Activated CD4-positive, CD25-positive, alpha-beta regulatory T cell treated with anti-CD3 and anti-CD28 coated beads, Interleukin-2, amount 50 U/mL, for 16 hours (primary cell): ENCODE measurements at places on chromosomes 7 and 10.
A peak's percentile ranks its signal among the peaks of the same experiment; 100 is the strongest.

GRCh38 chr7:16528520-16528919 lies 1.9 kb downstream of the LRRC72 start:
- DNase-seq = no peak

DNA sequence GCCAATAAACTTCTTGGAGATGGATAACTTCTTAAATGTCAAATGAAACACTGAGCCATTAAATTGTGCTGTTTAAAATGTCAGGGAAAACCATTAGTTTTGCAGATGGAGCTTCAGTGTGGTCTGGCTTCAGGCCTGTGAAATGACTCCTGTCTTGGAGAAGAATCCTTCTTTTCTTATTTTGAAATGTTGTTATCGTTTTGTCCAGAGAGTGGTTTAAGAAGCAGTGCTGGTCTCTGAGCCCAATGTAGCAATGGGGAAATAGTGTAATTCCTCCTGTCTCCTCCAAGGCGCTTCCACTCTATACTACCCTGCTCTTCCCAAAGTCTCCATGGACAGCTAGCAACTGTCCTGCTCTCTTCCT lies 177.6 kb downstream of the REEP3 start:
- no peak for DNase-seq

DNA sequence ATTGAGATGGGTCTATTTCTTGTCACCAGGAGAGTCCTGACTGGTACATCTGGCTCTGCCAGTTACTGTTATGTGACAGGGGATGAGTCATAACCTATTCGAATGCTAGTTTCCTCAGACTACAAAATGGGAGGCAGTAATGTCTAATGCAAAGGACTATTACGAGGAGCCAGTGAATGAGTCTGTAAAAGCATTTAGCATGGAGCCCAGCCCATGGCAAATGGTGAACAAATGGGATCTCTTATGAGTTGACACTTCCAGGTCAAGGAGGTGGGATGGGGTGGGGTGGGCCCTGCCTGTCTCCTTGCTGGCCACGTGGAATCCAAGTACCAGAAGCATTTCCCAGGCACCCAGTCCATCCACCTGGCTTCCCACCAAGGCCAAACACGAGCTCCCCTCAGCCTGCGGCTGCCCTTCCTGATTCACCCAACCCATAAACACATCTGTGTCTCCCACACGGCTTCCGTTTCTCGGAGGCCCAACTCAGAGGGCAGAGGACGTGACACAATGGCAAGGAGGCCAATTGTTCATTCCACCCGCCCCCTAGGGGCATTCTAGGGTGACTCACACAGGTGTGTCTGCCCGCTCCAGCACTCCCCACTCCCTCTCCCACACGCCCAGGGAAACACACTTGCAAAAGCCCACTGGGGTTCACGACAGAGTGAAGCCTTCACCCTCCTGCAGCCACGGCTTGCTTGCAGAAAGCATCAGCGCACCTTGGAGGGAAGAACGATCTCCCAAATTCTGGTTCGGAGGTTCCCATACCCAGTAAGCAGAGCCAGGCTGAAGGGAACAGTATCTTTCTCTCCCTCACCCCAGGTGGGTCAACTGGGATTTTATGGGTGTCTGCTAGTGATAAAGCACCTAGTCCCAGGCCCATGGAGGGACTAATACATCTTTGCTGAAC lies 109.8 kb downstream of the SH3PXD2A start:
- peak; percentile 57 for DNase-seq

- DNase-seq = no peak
These were observed 51.4 kb upstream of the SLC35B4 start for GRCh38 chr7:134367956-134368749.

GRCh38 chr7:130157700-130158099 lies 47.5 kb downstream of the TMEM209 start:
- DNase-seq = no peak

DNA sequence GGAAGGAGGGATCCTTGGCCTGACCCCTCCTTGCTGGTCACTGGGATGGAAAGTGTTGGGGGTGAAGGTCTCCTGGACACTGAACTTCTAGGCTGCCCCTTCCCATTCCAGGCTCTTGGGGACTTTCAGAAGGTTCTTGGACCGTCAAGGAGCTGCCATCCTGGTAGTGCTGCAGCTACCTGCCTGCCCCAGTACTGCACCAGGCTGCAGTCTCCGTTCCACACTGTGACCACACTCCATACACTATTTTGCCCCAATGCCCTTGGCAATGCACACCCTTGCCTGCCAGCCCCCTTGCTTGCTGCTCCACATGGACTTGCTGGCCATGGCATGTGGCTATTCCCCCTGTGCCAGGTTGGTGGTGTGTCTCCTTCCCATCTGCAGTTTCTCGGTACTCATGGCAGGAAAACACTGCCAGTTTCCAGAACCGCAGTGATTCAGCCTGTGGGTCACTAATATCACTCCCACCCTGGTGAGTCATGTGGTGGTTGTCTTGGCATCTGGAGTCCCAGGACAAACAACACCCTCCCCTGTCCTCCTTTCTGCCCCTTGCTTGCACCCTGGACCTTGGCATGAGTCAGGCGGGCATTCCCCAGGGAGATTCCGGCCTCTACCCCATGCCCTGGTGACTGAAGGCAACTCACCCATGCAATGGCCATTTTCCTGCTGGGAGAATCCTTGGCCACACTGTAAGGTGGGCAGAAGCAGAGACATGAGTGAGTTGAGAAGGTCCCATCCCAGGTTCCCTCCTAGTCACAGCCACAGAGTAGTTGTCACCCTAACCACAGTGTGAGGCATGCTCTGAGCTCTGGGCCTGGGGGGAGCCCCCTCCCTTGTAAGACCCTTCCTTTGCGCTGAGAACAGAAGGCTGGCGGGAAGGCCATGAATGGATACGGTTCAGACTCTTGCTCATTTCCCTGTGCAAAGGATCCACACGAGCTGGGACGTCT lies 32.8 kb downstream of the GOLGA7B start:
- DNase-seq = no peak

- no peak for DNase-seq
These were observed 24.0 kb downstream of the SLC35G1 start for GRCh38 chr10:93917821-93918220.

GRCh38 chr10:124009231-124010015 lies 84.0 kb downstream of the CHST15 start:
- no peak for DNase-seq

DNA sequence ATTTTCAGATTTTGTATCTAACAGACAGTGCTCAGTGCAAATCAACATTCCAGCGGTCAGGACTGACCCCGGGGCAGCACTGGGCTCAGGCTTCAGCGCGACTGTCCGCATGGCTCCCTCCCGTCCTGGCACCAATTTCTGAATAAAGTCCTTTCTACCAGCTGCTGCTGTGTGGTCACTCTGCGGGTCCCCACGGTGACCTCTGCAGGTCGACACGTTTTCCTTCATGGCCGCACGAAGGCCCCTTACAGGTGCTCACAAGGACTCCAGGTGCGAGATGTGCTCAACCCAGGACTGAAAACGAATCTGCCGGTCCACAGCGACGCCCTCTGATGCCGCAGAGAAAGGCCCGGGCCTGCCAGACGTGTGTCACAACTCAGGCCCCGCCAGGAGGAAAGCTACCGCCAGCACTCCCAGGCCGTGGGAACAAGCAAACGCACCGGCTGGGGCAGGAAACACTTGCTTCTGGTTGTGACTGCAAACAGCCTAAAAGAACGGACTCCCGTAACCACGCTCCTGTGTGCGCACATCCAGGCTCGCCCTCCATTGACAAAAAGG lies 3.7 kb upstream of the UTF1 start:
- no peak for DNase-seq

GRCh38 chr10:63294781-63295180 lies 161.7 kb downstream of the NRBF2 start:
- DNase-seq = no peak

DNA sequence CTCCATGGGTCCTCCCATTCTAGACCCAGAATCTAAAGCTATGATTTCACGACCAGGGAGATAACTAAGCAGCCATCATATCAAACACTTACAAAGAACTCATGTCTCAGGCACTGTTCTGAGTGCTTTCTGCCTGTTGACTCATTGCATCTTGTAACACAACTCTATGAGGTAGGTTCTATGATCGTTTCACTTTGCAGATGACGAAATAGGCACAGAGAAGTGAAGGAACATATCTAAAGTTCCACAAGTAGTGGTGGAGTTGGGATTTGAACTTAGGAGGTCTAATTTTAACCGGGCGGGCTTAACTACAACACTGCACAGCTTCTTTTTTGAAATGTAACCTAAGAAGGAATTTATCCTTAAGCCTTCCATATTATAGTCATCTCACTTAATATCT lies 2.9 kb downstream of the RBP4 start:
- no peak for DNase-seq

DNA sequence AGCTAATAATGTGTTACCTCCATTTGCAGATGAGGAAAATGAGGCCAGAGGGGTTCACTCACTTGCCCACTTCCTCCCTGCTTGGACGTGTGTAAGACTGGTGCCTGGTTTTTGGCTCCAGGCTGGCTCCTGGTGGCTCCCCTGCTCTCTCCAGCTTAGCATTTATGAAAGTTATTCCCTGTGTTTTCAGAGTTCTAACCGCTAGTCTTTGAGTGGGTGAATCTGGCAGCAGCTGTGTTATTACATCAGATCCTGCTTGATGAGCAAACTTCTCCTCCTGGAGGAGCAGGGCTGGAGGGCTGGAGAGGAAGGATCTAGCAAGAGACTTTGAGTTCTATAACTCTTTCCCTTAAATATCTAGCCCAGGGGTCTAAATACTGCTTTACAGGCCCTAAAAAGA lies 80.9 kb upstream of the AGBL3 start:
- DNase-seq = no peak

DNA sequence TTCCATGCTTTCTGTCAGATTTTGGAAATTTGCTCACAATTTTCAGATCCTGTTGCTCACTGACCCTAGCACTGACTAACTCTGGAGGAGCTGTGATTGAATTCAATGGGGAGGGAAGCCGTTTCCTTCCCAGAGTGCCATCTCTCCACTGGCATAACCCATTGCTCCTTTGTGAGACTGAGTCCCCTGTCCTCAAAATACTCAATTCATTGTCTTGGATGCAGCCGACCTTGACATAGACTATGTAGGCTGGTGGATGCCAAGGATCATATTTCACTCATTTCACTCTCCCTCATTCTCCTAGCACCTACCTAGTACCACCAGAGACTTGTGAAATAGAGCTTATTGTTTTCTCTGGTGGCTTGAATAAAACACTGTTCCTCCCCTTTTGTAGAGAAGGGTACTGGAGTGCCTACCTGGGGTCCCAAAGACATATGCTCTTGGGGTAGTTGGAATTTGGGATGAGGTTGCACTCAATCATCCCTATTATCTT lies 511.3 kb upstream of the ZMIZ1 start:
- no peak for DNase-seq

DNA sequence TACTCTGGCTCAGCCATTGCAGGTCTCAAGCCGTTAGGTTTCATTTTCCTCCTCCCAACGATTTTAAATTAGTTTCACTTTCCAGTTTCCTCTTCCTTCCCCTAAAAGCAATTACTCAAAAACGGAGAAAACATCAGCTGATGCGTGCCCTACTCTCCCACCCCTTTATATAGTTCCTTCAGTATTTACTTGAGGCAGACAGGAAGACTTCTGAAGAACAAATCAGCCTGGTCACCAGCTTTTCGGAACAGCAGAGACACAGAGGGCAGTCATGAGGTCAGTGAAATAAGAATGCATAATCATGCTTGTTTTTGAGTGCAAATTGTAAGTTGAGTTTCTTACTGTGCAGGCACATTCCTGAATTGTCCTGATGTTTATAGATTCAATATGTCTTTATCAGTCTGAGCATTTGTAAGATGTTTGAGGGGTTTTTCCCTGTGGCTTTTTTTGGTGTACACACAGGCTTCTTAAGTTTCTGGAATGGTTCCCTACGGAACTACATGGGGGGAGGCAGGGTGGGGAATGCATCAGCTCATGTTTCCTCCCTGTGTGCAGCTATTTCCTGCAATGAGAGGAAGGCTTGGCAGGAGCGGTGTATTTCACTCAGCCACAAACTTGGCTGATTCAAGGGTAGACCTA lies at the start of gene IFIT3:
IFIT3 (plus strand) TSS at position 195 of the 639 bp plus-strand sequence; CDS start at position 272, 77 bp downstream.
- no peak for DNase-seq
